A549 (cell line): ENCODE measurements at places on chromosomes 1 and 21.

GRCh38 chr1:103517380-103518047 lies 8.0 kb upstream of the RNPC3 start:
- no peak for DNase-seq

GRCh38 chr1:108027389-108027788 lies 62.4 kb upstream of the VAV3 start:
- DNase-seq: no peak

DNA sequence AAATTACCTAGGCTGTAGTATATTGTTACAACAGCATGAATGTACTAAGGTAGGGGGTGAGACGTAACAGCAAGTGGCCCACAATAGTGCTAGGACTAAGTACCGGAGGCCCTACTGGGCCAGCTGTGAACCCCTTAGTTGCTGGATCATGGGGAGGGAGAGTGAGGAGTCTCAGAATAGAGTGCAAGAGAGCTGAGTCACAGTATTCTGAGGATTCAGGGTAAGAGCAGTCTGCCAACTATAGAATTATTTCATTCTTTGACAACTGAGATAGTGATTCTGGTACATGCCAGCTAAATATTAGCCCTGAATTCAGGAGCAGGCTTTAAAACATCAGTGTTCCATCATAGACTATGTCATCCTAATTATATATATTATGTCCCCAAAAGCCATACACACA lies 218.7 kb downstream of the TM2D1 start:
- DNase-seq: no peak

- no peak for DNase-seq
These were observed 564.5 kb upstream of the PTBP2 start for GRCh38 chr1:96157101-96157500.

DNA sequence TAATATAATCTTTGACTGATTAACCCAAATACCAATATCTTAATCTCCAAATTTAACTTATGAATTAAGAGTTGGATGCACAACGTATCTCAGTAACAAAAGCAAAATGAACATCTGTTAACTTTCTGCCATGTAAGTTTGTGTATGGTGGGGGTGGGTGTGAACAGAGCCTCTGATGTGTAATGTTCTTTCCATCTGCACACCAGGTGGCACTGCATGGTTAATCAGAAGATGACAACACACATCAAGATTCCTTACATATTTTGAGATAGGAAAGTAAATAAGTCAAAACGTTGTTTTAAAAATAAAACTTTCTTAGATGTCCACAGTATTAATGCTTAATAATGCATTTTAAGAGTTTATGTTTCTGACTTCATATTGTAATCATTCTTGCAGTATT lies 251.9 kb downstream of the DPYD start:
- DNase-seq: peak; percentile 40

DNA sequence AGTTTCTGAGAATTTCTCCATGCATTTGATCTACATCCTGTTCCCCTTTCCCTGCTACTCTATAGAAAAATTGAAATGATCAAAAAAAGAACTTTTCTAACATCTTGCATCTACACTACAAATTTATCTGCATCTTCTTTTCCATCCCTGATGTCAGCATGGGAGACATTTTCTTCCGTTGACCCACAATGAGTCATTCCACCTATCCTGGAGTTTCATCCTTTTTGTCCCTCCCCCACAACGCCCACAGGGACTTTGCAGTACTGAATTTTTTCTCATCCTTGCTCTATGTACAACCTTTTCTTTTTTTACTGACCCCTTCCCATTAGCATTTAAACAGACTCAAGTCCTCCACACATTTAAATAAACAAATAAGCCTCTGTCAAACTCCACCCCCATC lies 112.2 kb upstream of the MROH9 start:
- DNase-seq: no peak

DNA sequence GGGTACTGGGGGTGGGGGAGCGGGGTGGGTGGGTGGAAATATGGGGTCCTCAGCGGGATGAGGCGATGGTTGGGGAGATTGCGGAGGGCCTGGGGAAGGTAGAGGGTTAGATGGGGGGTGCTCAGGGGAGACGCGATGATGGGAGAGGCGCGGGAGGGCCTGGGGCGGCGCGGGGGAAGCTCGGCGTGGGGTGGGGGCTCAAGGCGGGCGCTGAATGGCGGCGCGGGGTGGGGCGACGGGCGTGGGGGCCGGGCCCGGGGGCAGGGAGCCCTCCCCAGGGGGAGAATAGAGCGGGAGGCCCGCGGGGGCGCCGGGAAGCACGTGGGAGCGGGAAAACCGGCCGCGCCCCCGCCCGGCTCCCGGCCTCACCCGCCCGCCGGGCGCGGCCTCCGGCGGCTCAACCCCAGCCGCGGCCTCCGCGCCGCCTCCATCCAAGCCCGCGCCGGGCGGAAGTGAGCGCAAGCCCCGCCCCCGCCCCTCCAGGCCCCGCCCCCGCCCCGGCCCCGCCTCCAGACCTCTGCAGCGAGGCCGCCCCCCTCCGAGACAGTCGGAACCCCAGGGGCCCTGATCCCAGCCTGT lies at the start of gene FAAP20:
FAAP20 (minus strand) TSS at position 454 of the 579 bp plus-strand sequence; CDS start at position 431, 23 bp downstream.
- peak; percentile 32 for DNase-seq

DNA sequence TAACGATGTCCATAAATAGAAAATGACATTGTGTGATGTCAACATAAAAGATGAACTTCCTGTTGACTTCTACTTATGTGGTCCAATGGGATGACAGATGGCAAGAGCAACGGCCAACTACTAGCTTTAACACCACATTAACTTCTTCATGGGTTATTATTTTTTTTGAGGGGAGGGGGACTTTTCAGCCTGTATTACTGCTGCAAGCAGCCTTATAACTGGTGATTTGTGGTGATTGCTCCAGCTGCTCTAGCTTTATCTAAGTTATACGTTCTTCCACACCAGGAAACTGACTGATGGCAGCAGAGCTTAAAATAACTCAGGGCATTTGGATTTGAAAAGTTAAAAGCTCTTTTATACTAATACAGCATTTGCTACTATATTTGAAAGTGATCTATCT lies 228.8 kb upstream of the B3GALT2 start:
- DNase-seq: no peak

- DNase-seq: peak; percentile 35
These were observed 3.9 kb upstream of the P3R3URF start for GRCh38 chr1:46180082-46180616.

GRCh38 chr1:8525216-8525557 lies 207.3 kb downstream of the SLC45A1 start:
- DNase-seq: no peak

DNA sequence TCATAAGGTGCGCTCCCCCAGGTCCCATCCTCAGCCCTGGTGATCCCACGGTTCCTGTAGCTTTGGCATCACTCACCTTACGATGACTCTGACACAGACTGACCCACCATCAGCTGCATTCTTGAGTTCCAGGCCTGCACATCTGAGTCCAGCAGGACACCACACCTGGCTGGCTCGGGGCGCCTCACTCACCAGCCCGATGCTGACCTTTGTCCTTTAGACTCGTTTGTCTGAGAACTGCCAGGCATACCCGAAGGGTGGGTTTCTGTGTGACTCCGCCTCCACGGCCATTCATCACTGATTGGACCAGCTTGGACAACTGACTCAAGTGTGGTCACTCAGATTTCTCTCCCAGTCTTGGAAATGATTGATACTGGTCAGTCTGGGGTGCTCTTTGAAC lies 129.4 kb upstream of the CSF3R start:
- DNase-seq: no peak

DNA sequence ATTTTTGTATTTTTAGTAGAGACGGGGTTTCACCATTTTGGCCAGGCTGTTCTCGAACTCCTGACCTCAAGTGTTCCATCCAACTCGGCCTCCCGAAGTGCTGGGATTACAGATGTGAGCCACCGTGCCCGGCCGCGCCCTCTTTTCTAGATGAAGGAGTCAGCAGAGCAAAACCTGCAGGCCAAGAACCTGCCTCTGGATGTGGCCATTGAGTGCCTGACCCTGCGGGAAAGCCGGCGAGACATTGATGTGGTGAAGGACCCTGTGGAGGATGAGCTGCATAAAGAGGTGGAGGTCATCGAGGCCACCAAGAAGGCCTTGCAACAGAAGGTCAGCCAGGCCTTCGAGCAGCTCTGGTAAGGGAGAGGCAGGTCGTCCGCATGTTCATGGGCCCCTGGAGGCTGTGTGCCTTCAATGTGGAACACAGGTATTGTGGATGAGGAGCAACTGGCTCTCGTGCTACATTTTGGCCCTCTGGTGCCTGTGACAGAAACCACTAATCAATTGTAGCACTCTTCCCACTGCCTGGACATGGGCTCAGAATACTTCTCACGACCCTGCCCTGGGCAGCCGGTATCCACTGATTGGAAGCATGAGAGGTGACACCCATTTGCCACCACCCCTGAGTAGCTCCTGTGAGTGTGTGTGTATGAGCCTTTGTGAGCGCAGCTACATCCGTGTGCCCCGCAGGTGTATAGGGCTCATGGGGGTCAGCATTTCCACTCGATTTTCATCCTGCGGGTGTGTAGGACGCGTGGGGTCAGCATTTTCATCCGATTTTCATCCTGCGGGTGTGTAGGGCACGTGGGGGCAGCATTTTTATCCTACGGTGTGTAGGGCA lies 2.0 kb downstream of the TEKT2 start:
- no peak for DNase-seq

- no peak for DNase-seq
These were observed 16.3 kb upstream of the TSPAN1 start for GRCh38 chr1:46158312-46159281.

- DNase-seq: no peak
These were observed 51.7 kb downstream of the RYR2 start for GRCh38 chr1:237093691-237094090.

DNA sequence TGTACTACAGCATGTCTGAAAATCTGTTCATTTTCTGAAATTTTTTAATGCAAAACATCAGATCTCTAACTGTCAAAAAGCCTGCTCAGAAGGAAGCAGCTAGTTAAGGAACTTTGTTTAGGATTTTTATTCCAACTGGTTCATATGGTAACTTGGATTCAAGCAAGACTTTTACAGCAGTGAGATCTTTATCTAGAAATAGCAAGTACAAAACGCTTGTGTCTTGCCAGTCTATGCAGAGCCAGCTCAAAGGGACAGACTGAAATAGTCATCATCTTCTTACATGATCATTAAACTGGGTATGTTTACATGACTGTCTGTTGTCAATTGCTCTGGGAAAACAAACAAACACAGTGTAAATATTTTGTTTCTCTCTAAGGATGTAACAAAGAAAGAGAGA lies 37.6 kb downstream of the DDAH1 start:
- DNase-seq: peak; percentile 27

DNA sequence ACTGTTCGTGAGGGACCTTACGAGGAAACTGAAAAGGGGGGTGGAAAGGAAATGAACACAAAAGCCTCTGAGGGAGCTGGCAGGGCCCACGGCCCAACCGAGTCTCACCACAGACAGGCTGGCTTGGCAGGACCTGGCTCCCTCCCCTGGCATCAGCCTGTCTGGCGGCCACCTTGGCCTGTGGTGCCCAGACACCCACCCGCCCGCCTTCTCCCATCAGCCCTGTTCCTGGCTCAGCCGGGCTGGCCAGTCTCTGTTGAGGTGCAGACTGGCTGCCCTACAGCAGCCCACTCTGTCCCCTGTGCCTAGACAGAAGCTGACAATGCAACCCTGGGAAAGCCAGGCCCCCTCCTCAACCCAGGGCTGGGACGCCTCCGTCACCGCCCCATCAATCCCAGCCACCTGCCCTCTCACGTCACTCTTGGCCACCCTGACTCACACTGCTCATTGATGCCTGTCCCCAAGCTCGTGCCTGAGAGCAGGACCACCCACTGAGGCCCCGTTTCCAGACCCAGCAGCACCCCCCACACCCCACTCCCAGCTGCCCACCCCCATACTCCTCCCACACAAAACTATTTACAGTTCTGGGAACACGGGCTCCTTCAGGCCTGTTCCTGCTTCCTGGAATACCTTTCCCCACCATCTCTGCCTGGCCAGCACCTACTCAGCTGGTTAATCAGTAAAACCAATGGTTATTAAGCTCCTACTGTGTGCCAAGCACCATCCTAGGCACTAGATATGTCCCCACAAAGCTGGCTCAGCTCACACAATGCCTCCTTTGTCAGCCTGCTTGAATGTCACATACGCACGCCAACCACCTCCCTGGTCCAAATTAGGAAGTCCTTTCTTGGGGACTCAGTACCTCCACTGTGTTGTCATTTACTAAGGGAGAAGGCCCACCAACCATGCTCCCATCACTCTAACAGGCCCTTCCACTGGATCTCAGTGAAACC lies 22.7 kb downstream of the SDC3 start:
- no peak for DNase-seq

DNA sequence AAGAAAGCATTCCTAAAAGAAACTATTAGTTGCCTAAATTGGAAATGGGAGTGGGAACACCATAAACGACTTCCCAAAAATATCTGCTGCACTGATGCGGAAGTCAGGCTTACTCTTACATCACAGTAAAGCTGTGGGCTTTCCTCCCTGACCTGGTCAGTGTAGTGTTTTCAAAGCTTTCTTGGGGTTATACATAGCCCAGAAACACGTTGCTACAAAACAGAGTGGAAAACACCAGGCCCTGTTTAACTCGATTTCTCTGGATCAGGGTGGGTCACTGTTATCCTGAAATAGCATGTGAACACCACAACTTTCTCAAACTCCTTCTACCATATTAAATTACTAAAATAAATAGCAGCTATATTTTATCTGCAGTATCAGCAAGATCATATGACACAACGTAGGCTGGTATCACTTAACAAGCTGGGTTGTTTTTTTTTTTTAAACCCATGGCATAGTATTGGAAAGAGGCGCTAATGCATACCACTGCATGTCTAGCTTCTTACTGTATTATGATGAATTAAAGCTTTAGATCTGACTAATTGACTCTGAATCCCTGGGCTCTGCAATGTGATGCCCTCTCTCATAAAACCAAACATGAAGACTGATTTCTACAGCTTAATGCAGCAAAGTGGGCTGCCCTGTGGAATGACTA lies 184.6 kb downstream of the TGFB2 start:
- no peak for DNase-seq

DNA sequence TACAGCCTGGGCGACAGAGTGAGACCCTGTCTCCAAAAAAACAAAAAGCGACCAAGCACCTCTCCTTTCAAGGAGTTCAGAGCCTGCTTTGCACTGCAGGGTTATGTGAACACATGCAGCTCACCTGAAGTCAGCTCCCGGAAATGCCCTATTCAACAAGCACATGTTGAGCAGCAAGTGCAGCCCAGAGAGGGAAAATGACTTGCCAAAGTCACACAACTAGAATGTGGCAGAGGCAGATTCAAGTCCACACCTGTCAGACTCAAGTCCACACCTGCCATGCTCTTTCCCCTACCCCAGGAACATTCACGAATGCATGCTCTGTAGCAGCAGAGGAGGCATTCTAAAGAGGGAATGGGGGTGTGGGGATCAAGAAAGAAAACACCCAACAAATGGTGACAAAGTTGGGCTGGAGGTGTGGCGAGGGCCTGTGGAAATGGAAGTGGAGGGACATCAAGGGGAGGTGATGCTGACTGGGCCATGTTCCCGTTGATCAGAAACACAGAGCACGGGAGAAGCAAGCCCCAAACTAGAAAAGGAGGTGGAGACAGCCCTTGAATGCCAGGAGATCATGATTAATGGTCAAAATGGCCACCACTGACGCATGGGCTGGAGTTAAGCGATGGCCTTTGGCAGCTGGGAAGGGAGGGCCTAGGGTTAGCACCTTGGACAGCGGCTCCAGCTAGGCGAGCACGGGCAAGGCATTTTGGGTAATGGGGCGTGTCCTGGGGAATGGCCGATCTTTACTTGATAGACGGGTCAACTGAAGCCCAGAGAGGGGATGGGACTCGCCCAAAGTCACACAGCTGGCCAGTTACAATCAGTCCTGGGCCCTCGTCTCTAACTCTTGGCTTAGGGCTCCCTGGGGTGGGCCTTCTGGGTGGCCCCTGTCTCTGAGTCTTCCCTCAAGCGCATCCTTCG lies 21.5 kb downstream of the RAP1GAP start:
- DNase-seq: peak; percentile 55

GRCh38 chr1:219476116-219476515 lies 136.8 kb downstream of the ZC3H11B start:
- no peak for DNase-seq
